CD4-positive, alpha-beta T cell treated with Interleukin-1 beta for 1 hour (primary cell): ENCODE measurements at places on chromosomes 6 and 20.

DNA sequence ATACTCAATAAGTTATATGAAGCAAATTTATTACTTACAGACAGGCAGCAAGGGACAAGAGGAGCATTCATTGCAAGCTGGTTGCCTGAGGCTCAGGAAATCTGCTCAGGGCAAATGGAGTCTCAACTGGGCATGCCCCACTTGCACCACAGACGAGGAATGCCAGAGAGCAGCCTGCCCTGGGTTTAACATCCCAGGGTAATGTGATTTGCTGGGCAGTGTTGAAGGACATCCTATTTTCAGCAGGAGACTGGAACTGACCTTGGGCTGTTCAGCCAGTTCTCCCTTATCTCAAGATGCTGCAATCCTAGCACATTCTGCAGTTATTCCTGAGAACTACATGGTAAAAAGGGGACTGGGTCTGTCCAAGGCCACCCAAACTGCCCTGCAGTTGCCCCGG lies 3.8 kb upstream of the ENTPD6 start:
- DNase-seq: no peak

- no peak for DNase-seq
Measured at GRCh38 chr6:166465671-166466087, 82.9 kb upstream of the MPC1 start.

GRCh38 chr6:4981761-4982160 lies 22.1 kb downstream of the RPP40 start:
- DNase-seq: no peak

DNA sequence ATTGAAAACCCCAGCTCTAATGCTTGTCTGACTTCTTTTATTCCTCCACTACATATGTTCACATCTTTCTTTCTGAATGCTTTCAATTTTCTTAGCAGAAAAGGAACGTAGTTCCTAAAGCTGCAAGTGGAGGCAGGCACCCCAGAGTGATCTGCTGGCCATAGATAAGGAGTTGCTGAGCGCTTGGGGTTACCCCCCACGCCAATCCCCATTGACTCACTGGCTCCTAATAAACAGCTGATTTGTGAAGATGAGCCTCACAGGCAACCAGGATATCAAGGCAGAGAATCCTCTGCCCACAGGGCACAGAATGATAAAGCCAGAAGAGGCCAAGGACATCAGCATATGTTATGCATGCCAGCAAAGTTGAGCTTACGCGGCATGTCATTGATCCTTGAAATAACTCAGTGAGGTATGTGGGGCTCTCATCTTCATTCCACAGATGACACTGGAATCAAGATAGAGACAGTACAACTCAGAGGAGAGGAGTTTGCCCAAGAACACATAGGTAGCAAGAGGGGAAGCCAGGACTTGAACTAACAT lies 129.1 kb upstream of the PTPRT start:
- no peak for DNase-seq

- no peak for DNase-seq
Measured at GRCh38 chr6:41767112-41767833, 12.4 kb downstream of the FRS3 start.

DNA sequence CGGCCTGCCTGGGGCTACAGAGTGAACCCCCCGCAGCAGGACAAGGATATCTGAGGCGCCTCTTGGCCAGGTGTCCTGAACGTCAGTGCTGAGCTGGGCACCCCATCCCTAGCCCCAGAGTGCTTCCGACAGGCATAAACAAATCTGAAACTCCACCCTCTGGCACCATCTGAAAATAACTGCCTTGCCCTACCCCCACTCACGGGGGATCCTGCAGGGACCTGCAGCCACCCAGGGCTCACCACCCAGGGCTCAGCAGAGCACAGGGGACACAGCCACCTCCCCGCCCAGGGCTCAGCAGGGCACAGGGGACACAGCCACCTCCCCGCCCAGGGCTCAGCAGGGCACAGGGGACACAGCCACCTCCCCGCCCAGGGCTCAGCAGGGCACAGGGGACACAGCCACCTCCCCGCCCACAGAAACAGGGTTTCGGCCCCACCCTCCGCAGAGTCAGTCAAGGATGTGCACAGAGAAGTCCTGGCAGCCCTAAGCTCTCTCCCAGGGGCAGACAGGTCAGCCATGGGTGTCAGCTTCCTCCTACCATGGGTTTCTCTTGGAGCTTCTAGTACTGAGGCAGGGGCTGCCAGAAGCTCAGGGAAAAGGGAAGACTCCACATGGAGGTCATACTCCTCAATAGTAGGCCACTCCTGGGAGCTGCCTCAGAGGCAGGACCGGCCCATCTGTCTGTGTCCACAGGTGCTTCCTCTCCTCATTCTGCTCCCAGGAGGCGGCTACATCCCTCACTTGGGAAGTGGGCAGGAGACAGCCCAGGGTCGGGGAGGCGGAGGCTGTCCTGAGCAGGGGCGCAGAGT lies 4.6 kb downstream of the UCKL1 start:
- DNase-seq: no peak

GRCh38 chr20:11212902-11213301 lies 539.1 kb upstream of the JAG1 start:
- no peak for DNase-seq

DNA sequence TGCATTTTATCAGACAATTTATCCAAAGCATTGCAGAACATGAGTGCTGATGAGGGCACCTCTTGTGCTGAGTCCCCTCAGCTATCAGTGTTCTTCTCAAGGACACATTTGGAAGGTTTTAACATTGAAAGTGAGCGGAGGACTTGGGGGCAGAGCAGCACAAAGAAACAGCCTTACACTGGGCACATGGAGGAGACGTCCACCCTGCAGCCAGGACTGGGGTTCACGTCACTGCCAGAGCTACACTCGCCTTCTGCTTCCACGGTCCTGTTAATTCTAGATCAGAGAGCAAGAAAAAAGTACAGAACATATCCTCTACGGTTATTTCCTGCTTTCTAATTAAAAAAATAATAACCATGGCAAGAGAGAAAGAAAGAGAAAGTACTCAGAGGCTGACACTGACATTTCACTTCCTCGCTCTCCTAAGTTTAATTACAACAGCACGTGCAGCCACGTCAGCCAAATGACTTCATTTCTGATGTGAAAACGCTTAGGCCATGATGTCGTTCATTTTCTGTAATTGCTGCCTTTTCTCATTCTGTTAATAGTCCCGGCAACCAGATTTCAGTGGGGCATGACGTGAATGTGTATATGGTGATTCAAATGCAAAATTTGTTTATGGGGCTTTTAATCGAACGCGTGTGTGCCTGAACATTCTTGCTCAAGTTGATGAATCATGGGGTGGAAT lies 5.1 kb downstream of the PRND start:
- peak; percentile 62 for DNase-seq

DNA sequence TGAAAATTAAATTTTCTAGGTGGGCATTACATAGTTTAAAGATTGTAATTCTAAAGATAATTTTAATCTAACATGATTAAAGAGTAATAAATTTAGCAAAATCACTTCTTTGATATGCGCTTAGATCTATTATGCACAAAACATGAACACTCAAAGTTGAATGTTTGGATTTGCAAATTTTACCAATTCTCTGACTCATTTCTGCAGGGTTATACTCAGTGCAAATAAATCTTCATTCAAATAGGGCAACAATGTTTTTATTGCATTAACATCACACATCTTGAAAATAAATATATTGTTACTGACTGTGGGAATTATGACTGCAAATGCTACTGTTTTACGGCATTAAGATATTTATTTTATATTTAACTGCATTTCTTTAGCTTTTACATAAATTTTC lies 110.7 kb downstream of the OGFRL1 start:
- no peak for DNase-seq

- DNase-seq: no peak
Measured at GRCh38 chr20:18057101-18057993, at the start of gene OVOL2. TSS of gene OVOL2 (minus strand) at chr20:18057916. CDS start at chr20:18057634, 282 bp downstream.

GRCh38 chr20:50284811-50285375 lies 94.3 kb downstream of the CEBPB start:
- DNase-seq: no peak

GRCh38 chr6:53546281-53546680 lies 1.4 kb upstream of the GCLC start:
- no peak for DNase-seq

DNA sequence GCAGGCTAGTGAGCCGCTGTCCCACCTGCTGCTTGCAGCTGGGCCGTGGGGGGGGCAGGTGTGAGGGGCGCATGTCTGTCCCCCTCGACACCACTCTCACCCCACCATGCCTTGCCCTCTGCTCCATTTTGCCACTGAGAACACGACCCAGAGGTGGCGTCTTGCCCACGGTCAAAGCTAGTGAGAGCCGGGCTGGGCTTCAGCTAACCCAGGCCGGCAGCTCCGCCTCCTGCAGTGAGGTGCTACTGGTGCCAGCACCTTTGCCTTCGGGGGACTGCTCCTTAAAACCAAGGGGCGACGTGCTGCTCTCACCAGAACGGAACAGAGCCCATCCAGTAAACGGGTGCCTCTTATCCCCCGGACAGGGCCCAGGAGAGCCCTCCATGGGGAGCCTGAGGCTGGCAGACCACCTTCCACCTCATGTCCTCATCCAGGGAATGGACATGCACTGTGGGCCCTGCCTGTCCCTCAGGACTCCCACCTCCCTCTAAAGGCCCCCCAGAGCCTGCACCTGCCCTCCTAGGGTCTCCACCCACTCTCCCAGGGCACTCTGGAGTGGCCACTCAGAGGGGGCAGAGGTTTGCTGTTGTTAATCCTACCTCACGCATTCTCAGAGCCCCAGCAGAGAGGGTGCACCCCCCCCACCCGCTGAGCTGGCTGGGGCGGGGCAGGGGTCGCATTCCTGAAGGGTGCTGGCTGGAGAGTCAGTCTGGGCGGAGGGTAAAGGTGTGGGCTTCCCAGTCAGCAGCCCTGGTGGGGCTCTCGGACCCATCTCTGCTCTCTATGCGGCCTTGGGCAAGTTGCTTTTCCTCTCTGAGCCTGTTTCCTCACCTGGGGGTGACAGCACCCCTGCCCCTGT lies 2.9 kb downstream of the RBBP8NL start:
- no peak for DNase-seq

- no peak for DNase-seq
Measured at GRCh38 chr6:708237-708598, 15.3 kb upstream of the EXOC2 start.

- DNase-seq: peak; percentile 75
Measured at GRCh38 chr20:48904566-48905296, 16.8 kb upstream of the ARFGEF2 start.

- no peak for DNase-seq
Measured at GRCh38 chr20:47127999-47128398, 228.5 kb downstream of the ZMYND8 start.

- peak; percentile 61 for DNase-seq
Measured at GRCh38 chr20:32966881-32967781, 37.1 kb downstream of the SUN5 start.
